Kidney (tissue), 22 donors: ENCODE measurements at places on chromosomes 7 and 10.
A peak's percentile ranks its signal among the peaks of the same experiment; 100 is the strongest.

GRCh38 chr7:102432442-102433218 lies 745 bp upstream of the ORAI2 start:
- peak; percentile 53 for DNase-seq

GRCh38 chr10:50379616-50380015 lies 128.3 kb upstream of the ASAH2 start:
- no peak for DNase-seq

GRCh38 chr7:100874300-100874576 lies 665 bp upstream of the SRRT start:
- DNase-seq = peak; percentile 74

GRCh38 chr7:81574723-81575326 lies 195.0 kb downstream of the HGF start:
- DNase-seq = no peak

DNA sequence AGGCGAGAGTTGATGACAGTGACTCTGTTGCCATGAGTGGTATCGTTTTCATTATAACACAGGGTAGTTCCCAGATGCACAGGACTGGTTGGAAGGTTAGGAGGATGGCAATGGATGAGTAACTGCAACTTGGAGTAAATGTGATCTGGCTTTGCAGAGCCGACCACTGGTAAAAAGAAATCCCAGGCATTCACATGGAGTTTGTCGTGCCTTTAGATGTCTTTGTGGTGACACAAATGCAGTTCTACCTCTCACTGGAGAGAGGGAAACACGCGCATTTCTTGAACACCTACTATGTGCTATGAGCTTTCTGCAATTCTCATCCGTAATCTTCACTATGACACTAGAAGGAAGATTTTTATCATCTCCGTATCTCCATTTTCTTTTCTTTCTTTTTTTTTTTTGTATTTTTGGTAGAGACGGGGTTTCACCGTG lies 1.7 kb upstream of the MNX1 start:
- DNase-seq = no peak

- no peak for DNase-seq
These were observed 43.7 kb downstream of the CPXM2 start for GRCh38 chr10:123847686-123848432.

DNA sequence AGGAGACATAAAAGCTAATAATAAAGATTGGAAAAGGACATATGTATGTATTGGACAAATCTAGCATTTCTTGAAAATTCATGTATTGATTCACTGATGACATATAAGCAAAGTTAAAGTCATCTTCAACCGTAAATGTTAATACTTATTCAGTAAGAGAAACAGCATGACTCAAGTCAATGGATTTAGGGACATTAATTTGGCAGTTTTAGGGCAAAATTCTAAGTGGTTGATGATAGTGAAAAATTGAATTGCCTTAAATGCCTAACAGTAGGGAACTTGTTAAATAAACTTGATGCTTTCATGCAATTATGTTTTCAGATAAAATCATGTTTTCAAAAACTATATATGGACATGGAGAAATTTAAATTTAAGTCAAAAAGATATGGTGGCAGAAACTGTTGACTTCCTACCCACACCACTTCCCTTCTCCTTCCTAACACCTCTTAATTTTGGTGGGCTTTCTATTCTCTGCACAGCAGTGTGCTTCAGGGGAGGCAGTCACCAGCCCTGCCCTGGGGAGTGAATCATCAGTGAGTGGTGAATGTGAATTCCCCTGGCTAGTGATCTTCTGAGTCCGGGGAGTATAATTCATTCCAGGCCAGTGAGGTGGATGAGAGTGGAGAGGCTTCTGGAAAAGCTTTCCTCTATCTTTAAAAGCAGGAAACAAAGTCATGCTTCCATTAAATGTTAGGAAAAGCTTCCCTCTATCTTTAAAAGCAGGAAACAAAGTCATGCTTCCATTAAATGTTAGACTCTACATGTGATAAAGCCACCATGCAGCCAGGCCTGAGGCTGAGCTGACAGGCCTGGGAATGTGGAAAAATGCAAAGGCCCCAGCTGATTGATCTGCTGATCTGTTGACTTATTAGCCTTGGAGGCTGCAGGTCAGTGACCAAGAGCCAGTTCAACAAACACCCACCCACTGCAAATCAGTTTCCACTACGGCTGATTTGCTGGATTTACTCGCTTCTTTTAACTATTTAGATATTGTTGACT lies 25.2 kb upstream of the ITGB1 start:
- no peak for DNase-seq

DNA sequence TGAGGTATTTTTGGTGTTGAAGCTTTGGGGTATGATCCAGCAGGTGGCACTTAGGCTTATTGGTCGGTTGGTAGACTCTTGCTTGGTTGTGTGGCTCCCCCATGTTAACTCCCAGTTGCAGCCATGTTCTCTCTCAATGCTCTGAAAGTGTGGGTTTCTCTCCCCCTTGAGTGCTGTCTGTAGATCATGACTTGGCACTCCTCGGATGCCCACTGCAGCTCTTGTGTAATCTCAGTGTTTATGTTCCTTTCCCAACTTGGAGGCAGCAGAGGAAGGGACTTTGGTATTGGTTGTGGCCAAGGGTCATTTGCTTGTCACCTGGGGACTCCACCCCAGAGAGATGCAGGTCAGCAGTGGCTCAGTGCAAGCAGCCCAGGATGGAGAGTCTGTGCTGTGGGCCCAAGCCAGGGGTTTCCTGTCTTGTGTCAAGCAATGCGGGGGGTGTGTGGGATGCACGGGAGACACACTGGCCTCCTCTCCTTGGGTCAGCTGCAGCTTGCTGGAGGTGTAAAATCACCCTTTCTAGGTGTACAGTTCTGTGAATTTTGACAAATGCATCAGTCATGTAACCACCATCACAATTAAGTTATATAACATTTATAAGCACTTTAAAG lies 36.9 kb downstream of the PIK3CG start:
- DNase-seq = no peak

- DNase-seq = no peak
These were observed 341.5 kb downstream of the ELMO1 start for GRCh38 chr7:37107047-37107750.

DNA sequence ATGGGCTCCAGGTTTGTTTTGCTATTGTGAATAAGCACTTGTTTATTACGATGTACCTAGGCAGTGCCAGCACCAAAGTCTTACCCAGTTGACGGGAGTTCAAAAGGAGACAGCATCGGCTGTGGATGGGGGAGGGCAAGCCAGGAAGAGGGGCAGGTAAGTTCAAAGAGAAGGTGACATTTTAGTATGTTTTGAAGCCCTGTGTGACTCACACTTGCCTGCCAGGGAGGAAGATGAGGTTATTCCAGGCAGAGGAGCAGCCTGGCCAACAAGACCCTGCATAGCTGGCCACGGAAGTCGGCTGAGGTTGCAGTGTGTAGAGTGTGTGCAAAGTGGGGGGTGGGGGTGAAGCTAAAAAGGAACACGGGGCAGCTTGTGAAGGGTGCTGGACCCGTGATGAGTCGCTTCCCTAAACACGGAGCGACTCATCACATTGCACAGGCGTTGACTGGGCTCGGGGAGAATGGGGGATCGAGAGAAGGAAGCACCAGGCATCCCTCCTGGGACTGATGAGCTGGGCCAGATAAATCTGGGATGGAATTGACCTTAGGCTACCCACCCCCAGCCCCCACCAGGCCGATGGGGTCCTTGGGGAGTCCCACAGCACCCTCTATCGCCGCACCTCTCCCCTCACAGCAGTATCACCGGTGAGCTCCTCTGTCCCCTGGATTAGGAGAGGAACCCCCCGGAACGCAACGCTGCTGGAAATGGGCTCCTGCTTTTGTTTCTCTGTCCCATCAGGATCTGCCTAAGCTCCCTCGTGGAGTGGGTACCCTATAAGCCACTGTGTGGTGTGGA lies 97.9 kb upstream of the IKZF1 start:
- DNase-seq = peak; percentile 67

DNA sequence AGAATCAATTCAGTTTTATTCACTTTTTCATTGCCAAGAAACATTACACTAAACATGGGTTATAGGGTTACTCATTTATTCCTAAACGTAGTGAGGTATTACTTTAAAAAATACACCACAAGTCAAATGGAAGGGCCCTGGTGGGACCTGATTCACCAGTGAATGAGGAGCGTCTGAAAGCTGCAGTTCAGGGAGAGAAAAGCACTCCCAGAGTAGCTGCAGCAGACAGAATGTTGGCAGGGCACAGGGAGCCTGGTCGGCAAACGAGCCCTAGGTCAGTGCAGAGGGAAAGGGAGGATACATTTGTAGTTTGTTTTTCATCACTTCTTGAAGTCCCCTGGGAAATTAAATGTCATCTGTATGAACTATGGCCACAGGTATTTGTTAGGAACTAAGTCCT lies 361.7 kb upstream of the ETV1 start:
- no peak for DNase-seq

GRCh38 chr10:86376852-86377796 lies 10.5 kb upstream of the GRID1 start:
- peak; percentile 76 for DNase-seq

DNA sequence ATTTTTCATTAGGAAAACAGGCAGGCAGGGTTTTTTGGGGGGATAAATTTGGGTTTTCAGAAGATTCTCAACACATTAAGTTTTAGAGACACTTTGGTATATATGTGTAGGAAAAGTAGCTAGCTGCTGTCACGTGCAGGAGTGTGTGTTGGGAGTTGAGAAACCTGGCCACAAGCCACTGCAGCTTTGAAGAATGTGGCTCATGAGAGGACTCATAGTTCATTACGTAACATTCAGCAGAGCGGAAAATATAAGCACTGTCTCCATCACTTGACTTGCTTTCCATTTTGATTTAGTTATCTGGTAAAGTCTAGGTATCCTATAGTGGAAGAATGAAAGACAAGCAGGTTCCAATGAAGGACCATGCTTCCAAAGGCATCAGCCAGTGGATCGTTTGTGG lies 31.2 kb downstream of the SMNDC1 start:
- DNase-seq = peak; percentile 60

DNA sequence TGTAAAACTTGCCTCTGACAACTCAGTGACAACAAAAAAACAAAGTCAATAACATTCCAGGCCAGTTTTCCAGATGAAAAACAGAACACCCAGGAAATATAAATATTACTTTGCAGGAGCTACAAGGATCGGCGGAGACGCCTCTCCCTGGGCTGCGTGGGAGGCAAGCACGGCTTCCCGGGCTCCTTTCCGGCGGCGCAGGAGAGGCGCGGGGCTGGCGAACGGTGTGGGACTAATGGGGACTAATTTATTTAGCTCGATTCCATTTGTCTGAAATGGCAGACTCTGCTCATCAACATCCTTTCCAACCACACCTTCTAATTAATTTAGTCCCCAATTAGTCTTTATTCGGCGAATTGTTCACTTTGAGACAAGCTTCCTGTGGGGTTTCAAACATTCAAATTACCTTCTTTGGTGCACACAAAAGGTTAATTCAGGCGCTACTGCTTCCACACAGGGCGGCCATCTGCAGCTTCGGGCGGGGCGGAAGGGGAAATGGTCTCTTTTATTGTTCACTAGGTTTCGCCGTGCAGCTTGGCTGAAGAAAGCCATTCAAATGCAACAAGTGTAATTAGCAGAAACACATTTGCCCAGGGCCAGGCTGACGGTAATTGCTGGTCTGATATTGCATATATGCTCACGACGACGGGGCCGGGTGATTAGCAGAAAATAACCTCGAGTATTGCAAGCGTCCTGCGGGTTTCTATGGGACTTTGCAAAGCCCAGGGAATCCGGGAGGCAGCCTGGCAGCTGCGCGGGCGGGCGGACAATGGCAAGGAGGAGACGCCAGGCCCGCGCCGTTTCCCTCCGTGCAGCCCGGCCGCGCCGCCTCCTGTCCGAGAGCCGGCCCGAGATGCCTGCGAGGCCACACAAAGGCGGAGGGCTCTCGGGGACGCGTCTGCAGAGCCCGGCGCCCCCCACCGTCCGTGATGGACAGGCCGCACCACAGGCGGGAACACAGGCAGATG lies 270.1 kb downstream of the PTPRN2 start:
- peak; percentile 74 for DNase-seq

DNA sequence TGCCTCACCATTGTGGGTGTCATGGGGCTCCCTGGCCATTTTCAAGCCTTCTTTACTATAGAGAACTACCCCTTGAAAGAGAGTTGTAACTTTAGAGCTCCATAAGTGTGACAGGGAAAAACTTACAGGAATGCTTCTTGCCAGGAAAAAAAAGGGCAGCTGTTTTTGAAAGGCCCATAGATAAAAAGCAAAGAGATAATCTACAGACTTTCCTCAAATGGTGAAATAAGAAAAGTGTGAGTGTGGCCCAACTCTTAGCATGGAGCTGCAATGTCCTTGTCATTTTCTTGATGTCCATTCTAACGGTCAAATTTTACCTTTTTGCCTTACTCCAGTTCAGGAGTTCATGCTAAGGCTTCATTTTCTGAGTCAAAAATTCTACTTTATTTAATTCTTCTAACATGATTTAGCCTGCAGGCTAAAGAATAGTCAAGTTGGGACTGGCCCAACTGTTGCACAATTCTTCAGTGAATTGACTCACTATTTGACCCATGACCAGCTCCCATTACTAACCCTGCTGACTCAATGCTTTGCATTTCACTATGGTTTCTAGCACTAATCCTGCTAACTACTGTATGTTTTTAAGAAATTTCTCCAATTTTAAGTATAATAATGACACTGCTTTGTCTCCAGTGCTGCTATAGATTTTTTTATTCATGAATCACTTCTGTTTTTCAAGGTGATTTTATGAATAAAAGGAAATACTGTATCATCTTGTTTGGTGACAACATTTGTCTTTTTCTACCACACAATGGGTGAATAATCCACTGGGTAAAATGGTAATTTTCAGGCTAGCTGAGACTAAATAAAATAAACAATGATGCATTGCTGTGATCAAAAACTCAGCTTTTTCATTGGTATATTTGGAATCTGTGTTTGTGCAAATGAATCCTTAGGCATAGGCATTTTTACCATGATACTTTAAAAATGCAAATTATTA lies 41.4 kb upstream of the SGCE start:
- DNase-seq = no peak

- DNase-seq = no peak
These were observed 135.8 kb downstream of the TEX36 start for GRCh38 chr10:125547010-125547650.

DNA sequence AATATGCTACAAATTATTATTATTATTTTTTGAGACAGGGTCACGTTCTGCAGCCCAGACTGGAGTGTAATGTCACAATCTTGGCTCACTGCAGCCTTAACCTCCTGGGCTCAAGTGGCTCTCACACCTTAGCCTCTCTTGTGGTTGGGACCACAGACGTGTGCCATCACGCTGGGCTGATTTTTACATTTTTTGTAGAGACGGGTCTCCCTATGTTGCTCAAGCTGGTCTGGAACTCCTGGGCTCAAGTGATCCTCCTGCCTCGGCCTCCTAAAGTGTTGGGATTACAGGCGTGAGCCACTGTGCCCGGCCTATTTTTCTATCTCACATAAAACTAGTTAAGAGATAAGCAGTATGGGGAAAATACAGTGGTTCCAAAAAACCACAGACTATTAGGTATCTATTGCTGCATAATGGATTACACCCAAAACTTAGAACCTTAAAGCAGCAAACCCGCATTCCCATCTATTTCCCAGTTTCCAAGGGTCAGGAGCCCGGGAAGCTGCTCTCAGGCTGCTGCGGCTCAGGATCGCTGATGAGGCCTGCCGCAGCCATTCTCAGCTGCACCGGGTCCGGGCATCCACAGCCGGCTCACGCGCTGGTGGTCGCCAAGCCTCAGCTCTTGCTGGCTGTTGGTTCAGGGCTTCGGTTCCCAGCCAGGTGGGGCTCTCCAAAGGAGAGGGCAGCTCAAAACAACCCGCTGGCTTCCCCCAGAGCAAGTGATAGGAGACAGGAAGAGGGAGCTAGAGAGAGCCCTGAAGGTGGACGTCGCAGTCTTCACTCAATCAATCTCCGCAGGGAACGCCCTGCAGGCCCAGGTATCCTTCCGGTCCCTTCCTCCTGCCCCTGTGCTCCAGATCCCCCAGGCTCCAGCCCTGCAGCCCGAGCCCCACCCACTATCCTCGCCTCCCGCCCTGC lies 128.2 kb downstream of the UBE2H start:
- no peak for DNase-seq

GRCh38 chr7:83142365-83142764 lies 20.3 kb downstream of the PCLO start:
- DNase-seq = no peak
